ENCODE measurements at places on chromosomes 5 and 9.

DNA sequence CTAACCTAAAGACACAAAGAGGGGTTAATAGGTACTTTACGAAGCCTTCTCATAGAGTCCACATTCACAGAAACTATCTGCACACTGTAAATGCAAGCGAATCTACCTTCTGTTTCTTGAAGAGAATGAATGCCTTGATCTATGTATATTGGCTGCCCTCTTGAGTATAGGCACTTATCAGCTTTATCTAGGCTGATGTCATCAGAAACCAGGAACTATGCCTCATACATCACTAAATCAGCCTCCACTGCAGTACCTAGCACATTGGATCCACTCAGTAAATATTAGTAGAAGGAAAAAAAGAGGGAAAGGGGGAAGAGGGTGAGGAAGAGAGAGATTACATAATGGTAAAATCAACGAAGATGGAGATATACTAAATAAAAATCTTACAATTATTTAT lies 477.1 kb downstream of the CAAP1 start:
- no peak for DNase-seq

DNA sequence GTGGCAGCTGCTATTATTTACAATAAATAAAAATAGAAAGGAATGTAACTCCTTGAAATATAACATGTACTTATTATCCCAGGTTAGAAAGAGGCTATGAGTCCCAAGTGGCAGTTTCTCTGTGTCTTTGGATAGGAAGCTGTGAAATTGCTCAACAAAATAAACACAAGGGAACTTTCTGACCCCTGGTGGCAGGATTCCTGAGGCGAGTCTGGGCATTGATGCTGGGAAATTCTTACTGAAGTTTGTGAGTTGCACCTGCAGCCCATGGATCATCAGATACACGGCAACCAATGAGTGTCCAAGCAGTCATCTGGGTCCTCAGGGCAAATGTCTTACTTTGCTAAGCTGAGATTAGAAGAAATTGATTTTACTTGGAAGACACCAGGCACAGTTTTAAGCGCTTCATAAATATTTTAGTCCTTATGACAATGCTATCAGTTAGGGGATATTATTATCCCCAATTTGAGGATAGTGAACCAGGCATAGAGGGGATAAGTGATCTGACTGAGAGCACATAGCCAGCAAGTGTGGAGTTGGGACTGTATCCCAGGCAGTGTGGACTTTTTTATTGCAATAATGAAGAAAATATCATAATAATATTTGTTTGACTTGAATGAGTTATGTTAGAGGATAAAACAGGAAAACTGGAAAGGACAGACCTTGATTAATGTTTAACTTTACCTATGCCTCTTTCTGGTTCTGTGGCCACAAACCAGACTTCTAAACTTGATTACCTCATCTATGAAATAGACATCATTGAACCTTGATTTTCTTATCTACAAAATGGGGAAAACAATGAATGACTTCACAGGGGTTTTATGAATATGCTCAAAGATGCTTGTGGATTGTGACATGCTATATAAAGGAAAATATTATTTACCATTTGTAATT lies 265.5 kb upstream of the ADAMTSL1 start:
- peak; percentile 67 for DNase-seq

DNA sequence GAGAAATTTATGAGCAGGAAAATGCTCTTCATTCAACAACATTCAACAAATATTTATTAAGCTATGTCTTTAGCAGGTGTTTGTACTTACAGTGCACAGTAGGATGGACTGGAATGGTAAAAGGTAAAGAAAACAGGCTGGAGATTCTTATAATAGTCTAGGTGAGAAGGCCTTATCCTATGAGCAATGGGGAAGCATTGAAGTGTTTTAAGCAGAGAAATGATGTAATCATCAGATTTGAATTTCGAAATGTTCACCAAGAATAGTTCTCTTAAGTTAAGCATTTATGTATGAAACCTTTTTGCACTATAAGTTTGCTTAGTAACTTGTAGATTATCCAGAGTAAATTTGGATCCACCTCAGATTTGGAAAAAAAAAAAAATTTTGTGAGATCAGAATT lies 209.3 kb downstream of the NR3C1 start:
- no peak for DNase-seq

GRCh38 chr9:136665704-136666371 lies 3.1 kb downstream of the EGFL7 start:
- DNase-seq = no peak

GRCh38 chr5:150578781-150579461 lies 61.5 kb upstream of the SYNPO start:
- no peak for DNase-seq

- DNase-seq = no peak
Measured at GRCh38 chr5:178232124-178232919, at the start of gene PHYKPL. Gene PHYKPL, minus strand, starts transcription at chr5:178232802. Its CDS starts 252 bp downstream, at chr5:178232550.

GRCh38 chr9:125632321-125633115 lies 74.5 kb downstream of the MAPKAP1 start:
- DNase-seq = no peak

DNA sequence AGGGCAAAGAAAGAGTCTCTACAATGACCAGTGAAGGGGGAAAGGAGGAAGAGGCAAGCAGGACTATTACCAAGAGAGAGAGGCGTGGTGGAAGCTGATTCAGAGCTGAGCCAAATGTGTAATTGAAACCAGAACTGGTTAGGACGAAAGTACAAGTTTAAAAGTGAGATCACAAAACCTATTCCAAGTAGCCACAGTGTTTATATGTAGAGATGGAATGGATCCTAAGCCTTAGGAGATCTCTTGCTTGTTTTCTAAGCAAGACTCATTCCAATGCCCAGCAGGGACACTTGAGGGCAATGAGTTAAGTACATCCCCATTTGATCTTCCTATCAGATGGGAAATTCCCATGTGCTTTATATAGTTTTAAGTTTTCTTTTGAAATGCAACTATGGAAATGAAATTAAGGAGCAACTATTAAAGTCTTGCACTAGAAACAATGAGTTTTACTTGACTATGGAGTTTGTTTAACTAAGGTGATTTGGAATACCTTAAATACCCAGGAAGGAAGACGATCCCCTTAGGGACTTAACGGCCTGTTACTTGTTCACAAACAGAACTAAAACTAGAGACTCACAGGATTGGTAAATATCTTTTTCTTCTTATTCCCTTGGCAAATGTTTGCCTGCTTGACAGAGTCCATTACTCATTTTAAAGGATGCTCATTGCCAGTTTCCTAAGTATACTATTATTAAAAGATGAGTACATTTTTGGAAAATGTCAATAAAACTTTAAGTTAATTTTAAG lies 51.1 kb upstream of the SNX2 start:
- DNase-seq = no peak

- DNase-seq = no peak
Measured at GRCh38 chr5:34517249-34517648, 138.9 kb upstream of the RAI14 start.

GRCh38 chr5:94192658-94193391 lies 425.6 kb downstream of the KIAA0825 start:
- DNase-seq = no peak

DNA sequence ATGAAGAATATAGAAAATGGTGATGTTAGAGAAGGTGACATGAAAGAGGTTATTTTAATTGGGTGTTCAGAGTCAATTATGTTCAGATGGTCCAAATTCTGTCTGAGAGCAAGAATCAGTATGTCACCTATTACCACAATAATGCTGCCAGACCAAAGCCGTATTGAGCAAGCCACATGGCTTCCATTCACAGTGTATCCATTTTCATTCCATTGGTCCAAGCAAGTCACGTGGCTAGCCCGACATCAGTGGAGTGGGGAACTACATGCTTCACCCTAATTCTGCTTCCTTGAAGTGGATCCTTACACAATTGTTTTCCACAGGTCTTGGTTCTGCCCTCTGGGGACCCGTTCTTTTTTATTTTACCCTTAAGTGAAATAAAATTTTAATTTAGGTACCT lies 413.5 kb downstream of the EBF1 start:
- no peak for DNase-seq

DNA sequence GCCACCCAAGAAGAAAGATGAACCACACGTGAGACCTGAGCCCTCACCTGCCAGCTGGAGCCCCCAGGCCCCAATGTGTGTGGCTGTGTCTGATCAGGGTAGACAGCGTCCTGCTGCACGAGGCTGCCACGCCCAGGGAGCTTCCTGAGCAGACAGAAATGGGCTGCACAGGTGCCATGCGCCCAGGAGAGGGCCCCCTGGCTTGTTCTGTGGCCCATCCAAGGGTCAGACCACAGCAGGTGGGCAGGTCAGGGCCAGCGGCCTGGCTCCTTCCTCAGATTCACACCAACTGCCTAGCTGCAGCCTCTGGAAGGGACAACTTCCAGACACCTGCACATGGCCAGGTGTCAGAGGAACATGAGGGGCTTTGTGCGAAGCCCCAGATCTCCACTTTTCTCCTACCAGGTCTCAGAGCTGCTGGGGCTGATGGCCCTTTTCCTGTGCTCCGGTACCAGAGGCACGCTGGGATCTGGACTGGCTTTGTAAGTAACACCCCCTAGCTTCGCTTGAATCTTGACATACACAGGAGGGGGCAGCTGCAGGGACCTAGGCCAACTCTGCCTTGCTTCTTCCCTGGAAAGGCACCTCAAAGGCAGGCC lies 10.8 kb downstream of the SARDH start:
- no peak for DNase-seq

DNA sequence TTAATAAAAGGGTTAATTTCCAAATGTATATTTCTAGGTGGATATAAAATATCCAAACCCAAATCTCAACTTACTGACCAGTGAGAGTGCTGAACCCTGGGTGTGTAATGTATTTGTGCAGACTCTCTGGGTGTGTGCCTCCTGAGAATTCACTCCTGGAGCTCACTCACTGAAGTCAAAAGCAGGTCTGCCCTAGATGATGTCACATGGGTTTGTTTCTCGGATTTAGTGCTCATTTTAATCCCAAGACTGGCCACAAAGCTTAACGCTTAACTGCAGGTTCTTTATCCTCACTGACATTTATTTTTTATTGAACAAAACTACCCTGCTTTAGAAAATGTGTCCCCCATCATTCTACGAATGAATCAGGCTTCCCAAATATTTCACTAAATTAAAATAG lies 179.4 kb downstream of the PPP2R2B start:
- no peak for DNase-seq

- DNase-seq = no peak
Measured at GRCh38 chr5:3538886-3539285, 56.7 kb upstream of the IRX1 start.

DNA sequence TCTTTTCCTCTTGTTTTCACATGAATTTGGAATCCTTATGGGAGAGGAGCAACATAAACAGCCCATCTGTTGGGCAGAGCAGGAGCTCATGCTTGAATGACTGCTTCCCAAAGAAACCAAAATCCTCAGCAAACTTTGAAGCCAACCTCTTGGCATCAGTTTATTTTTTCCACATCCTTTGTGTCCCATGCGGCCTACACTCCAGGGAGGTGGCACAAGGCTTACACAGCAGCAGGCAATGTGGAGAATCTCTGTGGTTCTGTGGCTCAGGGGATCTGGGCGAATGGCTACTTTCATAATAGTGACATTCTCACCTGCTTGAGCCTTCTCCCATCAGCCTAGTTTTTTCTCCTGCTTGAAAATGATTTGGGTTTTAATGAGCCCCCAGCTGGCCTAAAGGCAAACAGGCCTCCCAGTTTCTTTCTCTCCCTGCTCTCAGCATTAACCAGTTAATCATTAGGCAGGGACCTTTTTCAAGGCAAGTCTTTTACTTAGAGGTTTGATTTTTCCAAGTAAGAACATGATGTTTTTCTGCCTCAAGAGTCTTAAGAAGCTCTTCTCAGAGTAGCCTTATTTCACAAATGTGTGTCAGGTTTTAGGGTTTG lies 370.3 kb downstream of the ARHGEF28 start:
- no peak for DNase-seq

GRCh38 chr9:117180896-117181445 lies 233.9 kb downstream of the ASTN2 start:
- no peak for DNase-seq

- DNase-seq = no peak
Measured at GRCh38 chr5:124697933-124698591, 48.4 kb downstream of the ZNF608 start.

DNA sequence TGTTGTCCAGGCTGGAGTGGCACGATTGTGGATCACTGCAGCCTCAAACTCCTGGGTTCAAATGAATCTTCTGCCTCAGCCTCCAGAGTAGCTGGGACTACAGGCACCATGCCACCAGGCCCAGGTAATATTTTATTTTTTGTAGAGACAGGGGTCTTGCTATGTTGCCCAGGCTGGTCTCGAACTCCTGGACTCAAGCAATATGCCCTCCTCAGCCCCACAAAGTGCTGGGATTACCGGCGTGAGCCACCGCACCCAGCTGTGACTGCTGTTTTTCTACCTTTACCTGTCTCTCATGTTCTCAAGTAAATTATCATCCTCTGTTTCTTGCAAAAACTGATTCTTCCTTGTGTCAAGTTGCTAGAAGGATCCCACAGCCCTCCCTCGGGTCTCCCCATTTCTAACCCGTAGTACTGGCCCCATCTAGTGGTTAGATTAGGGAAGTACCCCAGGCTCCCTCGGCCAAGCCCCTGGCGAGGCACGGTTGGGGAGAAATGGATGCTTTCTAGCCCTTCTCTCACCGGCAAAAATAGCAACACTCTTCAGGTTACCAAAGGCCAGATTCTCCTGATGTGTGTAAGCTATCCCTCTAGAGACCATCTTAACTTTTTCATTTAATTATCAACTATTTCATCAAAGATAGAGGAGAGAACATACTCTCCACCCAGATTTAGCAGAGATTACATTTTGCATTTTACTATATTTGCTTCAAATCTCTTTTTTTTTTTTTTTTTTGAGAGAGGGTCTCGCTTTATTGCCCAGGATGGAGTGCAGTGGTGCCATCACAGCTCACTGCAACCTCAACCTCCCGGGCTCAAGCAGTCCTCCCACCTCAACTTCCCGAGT lies 19.2 kb upstream of the TOR1B start:
- DNase-seq = peak; percentile 63

- DNase-seq = no peak
Measured at GRCh38 chr5:5726401-5726800, 303.9 kb downstream of the ICE1 start.

DNA sequence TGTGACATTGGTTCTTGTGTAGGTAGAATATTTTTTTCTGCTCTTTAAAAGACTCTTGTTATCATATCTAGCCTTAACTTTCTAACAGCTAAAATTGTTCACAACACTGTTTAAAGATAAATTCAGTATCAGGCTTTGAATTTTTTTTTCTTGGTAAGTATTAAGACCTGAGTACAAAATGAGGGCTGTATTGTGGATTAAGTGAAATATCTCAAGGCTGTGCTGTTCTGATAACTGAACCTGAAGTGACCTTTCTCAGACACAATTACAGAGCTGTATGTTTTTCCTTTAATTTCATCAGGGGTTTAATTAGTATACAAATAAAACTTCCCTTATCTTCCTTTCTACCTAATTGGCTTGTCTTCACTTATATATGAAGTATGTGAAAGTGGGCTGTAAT lies 290.5 kb downstream of the CCDC171 start:
- no peak for DNase-seq

DNA sequence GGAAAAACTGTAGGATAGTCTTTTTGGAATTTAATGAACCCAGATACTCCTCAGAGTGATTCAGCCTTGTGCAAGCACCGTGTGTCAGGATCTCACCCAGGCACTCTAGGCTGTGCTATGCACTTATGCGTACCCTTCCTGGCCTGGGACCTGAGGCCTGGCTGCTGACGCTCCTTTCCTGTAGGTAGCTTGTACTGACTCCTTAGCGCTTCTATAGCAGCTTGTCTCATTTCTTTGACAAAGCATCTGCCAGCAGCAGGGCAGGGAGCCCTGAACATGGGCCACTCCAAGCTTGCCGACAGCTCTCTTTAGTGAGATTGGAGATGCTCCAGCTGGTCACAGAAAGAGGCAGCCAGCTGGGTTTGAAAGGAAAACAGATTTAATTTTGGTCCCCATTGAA lies 147.3 kb downstream of the SGCD start:
- no peak for DNase-seq

- DNase-seq = no peak
Measured at GRCh38 chr9:130579738-130580463, 524 bp downstream of the FUBP3 start.

Measured in iPS DF 6.9 (cell line).